Endodermal cell (in vitro differentiated cells): ENCODE measurements at places on chromosomes 7 and 10.

GRCh38 chr7:2612445-2613097, 19.2 kb upstream of the TTYH3 start:
- peak; percentile 97 for DNase-seq

- DNase-seq: no peak
Measured at GRCh38 chr7:101278461-101279292, 33.8 kb upstream of the FIS1 start.

- DNase-seq: no peak
Measured at GRCh38 chr10:16242446-16242845, 194.4 kb upstream of the PTER start.

GRCh38 chr10:25959540-25960232, 25.7 kb downstream of the MYO3A start:
- DNase-seq: no peak

GRCh38 chr10:125967533-125967932, 71.2 kb downstream of the FANK1 start:
- DNase-seq: no peak

GRCh38 chr7:14836571-14837189, 65.9 kb downstream of the DGKB start:
- peak; percentile 93 for DNase-seq

- DNase-seq: no peak
Measured at GRCh38 chr7:89357121-89357520, 561.6 kb upstream of the TEX47 start.

GRCh38 chr7:27071622-27072390, 24.0 kb downstream of the HOXA1 start:
- no peak for DNase-seq

GRCh38 chr10:12978891-12979290, 22.6 kb downstream of the CCDC3 start:
- no peak for DNase-seq

DNA sequence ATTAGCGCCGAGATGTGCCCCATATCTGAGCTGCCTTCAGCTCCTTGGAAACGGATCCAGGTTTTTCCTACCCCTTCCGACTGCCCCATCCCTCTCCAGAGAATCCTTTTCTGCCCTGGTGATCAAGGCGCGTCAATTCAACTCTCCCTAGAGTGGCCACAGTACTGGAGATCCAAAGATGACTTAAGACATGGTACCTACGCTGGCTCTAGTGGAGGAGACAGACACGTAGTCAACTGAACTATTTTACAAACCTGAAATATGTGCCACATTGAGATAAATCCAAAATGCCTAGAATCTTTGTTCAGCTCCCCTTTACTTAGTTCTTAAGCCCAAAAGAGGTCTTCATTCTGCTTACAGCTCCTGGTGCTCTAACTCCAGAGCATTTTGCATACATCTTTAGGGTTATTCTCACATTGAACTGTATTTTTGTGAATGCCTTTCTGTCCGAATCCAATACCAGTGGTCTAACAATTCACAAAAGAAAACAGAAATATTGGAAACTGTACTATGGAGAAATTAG, 444 bp upstream of the TNPO3 start:
- DNase-seq: no peak

- DNase-seq: no peak
Measured at GRCh38 chr10:100688201-100688600, 57.2 kb upstream of the PAX2 start.

- DNase-seq: no peak
Measured at GRCh38 chr10:102185811-102186527, 33.8 kb downstream of the NOLC1 start.

DNA sequence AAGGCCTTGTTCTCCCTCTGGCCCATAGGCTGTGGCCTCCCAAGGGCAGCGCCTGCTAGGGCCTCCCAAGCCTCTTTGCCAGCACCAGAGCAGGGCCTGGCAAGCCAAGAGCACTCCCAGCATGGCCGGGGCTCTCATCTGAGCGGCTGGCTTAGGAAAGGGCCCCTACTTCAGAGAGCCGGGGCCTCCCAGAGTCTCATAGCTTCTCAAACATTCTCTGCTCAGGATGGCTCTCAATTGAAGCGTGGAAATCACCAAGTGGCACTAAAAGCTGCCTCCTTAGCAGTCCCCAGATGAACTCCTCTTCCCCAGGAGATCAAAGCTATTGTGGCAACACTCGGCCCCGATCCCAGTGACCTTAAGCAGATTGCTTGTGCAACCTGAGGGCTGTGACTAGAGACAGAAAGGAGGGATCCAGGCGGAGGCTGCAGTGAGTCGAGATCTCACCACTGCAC, 69.4 kb downstream of the FAM53B start:
- no peak for DNase-seq

DNA sequence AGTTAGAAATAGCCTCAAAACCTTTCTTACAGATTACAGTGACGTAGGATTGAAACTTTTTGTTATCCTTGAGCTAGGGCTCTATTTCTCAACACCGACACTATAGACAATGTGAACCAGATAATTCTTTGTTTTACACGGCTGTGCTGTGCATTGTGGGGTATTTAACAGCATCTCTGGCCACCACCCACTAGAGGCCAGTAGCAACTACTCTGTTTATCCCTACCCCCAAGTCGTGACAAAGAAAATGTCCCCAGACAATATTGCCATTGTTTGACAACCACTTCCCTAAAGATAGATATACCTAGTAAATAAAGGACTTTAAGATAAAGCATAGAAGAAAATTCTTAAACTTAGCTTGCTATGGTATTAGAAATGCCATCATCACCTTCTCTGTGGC, 359.6 kb downstream of the ARL4A start:
- DNase-seq: no peak

GRCh38 chr7:18469316-18469715, 26.2 kb upstream of the HDAC9 start:
- no peak for DNase-seq

- no peak for DNase-seq
Measured at GRCh38 chr7:91491868-91492267, 227.6 kb downstream of the FZD1 start.

DNA sequence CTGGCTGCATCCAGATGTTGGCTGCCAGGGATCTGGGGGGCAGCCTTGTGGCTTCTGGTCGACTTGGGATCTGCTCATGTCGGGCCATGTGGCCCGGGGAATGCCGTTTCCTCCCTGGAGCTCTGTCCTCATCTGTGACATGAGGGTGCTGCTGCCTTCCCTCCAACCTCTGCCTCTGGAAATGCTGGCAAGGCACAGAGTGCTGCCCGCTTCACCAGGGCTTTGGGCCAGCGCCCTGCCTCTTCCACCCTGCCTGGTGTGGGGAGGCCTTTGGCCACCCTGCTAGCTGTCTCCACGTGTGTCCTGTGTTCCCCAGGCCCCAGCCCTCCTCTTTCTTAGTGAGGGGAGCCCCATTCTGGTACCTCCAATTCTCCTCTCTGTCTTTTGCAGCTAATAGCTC, 5.8 kb upstream of the SMARCD3 start:
- DNase-seq: no peak

DNA sequence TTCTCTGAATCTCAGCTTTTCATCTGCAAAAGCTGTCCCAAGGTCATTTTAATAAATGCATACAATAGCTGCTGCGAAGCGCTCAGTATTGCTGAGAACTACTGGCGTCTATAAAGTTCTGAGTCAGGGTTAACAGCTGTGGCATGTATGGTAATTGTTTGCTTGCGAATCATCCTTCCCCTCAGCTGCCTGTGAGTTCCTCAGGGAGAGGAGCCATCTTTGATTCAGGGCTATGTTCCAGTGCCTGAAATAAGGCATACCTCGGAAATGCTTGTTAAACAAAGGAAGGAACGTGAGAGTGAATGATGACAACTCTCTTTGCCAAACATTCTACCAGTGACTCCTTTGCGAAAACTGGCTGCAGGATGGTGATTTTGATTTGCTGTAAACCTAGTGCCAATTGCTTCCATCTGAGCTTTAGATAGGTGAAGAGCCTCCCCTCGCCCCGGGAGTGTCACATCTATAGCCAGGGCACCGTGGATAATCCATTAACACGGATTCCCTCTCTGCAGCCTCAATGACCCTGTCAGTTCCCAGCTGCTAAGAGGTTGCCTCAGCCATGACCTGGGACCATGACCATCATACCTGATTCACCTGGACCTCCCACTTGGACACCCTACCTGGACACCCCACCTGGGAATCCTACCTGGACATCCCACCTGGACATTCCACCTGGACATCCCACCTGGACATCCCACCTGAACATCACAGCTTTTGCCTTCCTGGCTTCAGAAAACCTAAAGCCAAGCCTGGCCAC, 39.6 kb downstream of the GPRIN2 start:
- peak; percentile 54 for DNase-seq

DNA sequence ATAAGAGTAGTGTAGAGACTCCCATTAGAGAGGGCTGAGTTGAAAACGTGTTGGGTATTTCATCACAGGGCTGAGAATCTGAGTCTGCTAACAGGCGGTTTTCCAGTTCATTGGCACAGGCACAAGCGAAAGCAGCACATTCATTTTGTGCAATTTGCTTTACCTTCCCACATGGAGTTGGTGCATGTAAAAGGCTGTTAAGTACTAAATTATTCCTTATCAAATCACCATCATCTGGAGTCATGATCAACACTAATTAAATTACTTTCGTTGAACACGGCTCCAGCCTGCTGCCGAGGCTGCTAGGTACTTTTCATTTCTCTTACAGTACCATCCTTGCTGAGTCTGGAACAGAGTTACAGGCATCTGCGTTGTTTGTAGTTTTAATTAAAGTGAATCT, 43.8 kb downstream of the ETV1 start:
- DNase-seq: no peak

- no peak for DNase-seq
Measured at GRCh38 chr7:31788883-31789680, 102.1 kb downstream of the PPP1R17 start.

DNA sequence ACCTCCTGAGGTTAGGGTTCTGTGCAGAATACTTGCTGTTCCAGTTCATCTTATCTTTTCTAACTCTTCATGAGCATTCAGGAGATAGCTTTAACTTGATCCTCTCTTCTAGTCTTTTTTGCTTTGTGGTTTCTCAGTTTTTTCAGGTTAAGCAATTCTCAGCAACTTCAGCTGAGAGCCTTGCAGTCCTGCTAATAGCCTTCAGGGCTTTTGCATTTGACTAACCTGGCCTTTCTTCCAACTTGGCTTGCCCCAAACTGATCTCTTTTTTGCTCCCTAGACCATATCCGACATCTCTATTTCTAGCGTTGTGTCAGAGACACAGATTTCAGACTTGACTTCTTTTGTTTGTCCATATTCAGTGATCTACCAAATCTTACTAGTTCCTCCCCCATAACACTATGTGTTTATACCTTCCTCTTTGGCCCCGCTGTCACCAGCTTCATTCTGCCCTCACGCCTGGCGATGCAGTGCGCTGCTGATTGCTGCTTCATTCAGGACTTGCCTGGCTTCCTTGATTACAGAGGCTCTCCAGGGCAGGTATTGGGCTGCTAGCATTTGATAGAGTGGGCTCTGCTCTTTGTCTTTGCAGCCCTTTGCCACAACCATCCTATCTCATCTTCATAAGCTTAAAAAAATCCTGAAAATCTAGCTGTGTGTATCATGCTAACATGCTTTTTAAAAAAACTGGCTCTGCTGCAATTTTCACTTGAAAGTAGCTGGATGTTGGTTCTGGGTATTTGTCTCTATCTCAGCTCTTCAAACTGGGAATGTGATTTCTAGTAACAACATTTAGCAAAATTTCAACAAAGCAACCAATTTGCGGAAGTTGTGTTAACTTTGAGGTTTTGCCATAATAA, 9.6 kb downstream of the CUL1 start:
- DNase-seq: no peak

GRCh38 chr7:31114593-31115343, 62.7 kb downstream of the ADCYAP1R1 start:
- peak; percentile 85 for DNase-seq

DNA sequence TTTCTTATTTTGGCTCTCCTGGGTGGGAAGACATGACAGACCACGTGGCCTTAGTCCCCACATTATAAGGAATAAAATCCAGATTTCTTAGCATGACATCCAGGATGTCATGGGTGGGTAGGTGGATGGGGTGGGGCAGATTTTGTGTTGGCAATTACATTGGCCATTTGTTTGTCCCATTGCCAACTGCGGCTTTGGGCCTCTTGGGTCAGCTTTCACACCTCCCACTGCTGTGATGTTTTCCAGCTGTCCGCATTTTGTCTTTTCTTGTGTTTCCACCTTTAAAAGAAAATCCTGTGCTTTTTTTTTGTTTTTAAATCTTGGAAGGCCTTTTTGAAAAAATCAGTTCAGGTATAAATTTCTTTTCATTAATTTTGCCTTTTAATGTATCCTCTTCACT, 237.0 kb downstream of the SDK1 start:
- no peak for DNase-seq

DNA sequence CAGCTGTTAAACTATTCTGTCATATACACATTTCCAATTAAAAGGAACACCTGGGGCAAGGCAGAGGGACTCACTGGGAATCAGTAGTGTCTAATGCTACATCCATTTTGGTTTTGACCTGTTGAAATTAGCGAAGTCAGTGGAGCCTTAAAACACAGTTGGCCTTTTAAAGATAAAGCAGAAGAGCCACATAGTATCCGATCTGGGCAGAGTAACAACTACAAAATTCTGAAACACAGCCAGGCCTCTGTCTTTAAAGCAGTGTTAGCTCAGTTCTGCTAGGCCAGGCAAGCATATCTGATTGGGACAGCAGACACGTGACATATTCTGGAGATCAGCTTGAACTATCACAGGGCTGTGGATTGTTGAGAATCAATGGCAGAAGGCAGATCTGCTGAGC, 117.5 kb upstream of the WNT16 start:
- DNase-seq: no peak

DNA sequence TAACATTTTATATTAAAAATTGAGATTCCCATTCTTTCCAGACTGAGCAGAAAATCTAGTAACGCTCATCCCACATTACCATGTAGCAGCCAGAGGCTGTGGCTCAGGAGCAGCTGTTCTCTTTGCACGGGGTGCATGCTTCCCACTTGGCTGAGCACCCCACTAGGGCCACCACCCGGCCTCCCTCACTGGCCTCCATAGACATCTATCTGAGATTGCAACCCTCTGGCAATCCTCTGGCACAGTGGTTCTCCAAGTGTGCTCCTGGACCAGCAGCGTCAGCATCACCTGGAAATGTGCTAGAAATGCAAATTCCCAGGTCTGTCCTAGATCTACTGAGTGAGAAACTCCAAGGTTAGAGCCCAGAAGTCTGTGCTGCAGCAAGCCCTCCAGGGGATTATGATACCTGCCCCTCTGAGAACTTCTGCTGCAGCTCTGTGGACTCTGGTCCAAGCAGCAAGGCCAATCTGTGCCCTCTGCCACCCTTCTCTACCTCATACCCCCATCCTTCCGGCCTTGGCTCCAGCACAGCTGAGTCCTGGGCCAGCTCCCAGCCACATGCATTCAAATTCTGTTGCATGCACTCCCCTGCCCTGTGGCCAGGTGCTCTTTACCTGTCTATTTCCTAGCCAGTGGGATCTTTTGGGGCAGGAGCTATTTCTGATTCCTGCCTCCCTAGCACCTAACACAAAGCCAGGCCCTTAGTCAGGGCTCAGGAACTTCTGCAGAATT, 301.5 kb downstream of the GRID1 start:
- DNase-seq: peak; percentile 20

DNA sequence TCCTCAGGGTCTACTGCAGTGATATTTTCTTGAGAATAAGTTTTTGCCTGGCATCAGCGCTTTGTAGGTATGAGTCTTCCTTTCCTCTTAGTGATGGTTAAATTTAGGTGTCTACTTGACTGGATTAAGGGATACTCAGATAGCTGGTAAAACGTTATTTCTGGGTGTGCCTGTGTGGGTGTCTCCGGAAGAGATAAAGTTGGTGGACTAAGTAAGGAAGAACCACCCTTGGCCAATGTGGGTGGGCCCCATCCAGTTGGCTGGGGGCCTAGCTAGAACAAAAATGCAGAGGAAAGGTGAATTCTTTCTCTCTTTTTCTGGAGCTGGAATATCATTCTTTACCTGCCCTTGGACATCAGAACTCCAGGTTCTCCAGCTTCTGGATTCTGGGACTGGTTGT, 138.8 kb downstream of the ADCYAP1R1 start:
- no peak for DNase-seq
